KG1 (cell line): ENCODE measurements at places on chromosomes 1 and 21.

DNA sequence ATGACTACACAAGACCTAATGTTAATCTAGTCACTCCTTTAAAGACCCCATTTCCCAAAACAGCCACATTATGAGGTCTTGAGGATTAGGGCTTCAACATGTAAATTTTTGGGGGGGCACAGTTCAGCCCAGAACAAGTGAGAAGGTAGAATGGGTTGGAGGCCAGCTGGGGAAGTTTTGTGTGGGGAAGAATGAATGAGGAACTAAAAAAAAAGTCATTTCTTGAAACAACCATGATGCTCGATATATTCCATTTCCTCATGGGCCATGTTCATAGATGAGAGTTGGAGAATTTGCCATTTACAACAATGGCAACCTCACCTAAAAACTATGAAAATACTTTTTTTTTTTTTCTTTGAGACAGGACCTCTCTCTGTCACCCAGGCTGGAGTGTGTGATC, 14.5 kb downstream of the NLRP3 start:
- DNase-seq: no peak

DNA sequence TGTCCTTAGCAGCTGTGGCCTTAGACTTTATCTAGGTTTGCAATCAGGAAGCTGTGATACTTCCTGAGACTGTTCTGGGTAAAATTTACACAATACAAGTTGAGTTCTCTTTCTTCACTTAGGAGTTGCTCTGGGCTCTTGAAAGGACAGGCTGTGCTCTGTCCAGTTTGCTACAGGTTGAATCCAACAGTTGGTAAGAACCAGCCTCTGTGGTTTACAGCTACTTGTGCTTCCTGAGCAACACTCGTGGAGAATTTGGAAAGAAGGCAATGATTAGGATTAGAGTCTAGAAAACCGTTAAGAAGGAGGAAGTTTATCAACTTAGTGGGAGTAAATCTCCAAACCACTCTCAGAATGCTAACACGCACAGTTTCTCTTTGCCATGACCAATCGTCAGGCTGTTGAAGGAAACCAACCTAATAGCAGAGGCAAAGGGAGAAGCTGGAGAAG, 26.8 kb downstream of the GFI1 start:
- peak; percentile 85 for DNase-seq

DNA sequence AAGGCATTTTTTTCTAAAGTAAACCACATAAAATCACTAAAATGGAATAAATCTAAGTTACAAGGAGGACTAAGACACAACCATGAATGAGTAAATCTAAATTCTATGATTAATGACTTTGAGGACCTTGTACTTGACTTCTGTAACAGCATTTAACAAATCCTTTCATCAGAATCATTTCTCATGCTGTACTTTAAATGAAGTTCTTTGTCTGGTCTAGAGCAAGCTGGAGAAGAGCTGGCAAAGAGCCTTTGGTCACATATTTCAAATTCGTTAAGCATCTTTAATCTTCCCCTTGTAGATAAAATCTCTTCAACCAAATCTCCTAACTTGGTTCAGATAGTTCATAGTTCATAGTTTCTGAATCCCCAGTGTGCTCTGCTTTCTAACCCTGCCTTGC, 405.4 kb downstream of the PTPRC start:
- no peak for DNase-seq

DNA sequence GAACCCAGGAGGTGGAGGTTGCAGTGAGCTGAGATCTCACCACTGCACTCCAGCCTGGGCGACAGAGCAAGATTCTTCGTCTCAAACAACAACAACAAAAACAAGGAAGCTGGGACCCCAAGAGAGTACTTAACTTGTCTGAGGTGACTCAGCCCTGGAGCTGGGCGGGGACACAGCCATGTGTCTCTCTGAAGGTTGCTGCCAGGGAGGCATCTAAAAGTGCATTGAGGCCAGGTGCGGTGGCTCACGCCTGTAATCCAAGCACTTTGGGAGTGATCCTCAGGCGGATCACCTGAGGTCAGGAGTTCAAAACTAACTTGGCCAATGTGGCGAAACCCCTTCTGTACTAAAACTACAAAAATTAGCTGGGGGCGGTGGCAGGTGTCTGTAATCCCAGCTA, 7.7 kb downstream of the IFI6 start:
- DNase-seq: no peak

GRCh38 chr1:162033428-162033827, 9.8 kb upstream of the OLFML2B start:
- DNase-seq: no peak

DNA sequence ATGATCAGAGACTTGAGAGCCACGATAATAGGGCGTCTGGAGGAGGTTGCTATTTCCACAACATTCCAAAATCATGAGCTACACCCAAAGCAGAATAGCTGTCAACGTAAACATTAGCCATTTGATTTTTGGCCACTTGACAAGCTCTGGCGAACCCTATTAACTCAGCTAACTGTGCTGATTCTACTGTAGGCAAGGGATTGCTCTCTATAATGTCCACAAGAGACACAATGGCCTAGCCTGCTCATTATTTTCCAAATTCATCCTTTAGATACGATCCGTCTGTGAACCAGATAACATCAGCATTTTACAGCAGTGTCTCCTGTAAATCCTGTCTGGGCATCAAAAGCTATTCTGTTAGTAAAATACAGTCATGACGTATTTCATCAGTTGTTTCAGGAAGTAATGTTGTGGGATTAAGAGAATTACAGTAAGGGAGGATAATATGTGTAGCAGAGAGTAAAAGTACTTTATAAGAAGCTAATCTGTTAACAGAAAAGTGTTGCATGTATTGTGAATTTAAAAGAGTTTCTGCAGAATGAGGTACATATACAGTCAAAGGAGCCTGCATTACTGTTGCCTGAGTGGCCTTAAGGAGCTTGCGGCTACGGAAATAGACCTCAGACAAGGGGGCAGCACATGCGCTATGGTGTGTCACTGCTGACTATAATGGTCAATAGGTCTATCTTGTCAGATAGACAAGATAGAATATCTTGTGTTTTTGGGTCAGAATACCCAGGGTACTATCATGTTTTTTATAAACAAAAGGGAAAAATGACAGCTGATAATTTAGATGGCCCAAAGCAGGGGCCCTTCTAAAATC, 44.9 kb upstream of the TINAGL1 start:
- DNase-seq: no peak

- DNase-seq: peak; percentile 77
Observed at GRCh38 chr1:226001963-226002666, 3.0 kb upstream of the SDE2 start.

DNA sequence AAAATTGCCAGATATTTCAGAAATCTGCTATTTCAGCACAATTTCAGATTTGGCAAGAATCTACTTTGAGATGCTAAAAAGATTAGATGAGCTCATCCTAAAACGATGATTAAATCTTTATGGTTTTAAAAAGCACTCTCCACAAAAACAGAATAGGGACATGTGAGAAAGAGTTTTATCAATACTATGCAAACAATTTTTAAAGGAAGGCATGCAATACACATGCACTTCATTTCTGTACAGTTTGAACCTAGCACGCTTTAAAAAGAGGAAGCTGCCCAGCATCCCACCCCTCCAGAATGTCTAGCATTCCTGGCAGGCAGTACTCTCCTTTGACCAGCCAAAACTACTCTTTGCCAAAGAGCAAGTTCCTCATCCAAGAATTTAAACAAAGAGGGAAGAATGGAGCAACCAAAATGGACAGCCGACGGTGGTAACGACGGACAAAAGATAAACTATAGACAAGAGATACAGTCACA, 1.3 kb downstream of the ARHGAP29 start:
- DNase-seq: no peak

GRCh38 chr1:154807048-154807591, 63.0 kb downstream of the KCNN3 start:
- DNase-seq: no peak

- no peak for DNase-seq
Observed at GRCh38 chr1:186303911-186304310, 71.1 kb downstream of the TPR start.

- DNase-seq: no peak
Observed at GRCh38 chr1:192905049-192905448, 96.2 kb downstream of the RGS2 start.

GRCh38 chr1:30880678-30881318, 27.8 kb downstream of the SDC3 start:
- no peak for DNase-seq

DNA sequence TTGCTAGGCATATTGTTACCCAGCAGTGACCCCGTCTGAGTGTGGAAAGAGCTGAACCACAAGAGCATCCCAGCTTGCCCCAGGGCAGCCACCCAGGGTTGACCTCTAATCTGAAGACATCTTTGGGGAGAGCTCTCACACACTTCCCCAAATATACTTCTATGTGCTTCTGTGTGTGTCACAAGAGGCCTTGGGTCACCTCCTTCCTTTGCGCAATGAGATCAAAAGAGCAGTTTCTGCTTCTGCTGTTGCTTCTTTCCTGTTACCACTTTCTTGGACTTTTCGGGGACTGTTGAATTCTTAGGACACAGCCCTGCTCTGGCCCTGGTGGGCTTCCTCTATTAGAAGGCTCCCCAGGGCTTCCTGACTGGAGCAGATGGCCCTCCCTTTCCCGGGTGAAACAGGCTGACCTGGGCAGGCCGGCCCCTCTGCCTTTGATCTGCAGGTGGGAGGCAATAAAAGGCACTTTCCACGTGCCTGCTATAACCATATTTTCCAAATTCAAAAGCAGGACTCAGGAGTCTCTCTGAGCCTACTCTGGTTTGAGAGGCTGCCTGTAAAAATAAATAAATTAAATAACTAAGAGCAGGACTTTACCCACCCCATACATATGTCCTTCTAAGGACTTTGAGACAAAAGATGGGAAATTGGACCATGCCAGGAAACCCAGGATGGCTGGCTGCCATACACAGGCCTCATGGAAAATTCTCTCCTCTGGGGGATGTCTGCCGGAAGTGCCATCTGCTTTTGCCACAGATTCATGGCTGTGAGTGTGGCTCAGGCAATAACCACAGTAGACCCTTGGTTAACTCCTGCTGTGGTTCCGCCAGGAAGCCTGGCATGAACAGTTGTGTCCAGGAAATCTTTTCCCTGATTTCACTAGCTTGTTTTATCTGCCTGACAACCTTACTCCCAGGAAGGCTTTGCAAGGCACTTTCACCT, 28.3 kb upstream of the RCSD1 start:
- DNase-seq: peak; percentile 68

DNA sequence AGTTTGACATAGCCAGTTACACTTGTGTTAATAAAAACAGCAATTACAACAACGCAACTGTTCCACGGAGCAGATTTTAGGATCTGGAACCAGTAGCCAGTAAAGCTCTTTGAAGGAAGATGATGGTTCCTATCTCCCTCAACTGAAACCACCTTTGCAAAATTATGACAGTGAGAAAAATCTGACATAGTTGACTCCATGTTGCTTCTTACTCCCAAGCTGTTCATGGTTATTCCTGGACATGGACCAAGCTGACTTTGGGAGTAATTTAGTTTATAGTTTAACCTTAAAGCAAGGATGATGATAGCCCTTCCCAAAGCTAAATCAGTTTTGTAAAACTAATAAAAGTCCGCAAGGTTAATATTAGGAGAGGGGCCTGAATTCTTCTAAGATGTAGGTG, 518.0 kb upstream of the ZP4 start:
- DNase-seq: no peak

DNA sequence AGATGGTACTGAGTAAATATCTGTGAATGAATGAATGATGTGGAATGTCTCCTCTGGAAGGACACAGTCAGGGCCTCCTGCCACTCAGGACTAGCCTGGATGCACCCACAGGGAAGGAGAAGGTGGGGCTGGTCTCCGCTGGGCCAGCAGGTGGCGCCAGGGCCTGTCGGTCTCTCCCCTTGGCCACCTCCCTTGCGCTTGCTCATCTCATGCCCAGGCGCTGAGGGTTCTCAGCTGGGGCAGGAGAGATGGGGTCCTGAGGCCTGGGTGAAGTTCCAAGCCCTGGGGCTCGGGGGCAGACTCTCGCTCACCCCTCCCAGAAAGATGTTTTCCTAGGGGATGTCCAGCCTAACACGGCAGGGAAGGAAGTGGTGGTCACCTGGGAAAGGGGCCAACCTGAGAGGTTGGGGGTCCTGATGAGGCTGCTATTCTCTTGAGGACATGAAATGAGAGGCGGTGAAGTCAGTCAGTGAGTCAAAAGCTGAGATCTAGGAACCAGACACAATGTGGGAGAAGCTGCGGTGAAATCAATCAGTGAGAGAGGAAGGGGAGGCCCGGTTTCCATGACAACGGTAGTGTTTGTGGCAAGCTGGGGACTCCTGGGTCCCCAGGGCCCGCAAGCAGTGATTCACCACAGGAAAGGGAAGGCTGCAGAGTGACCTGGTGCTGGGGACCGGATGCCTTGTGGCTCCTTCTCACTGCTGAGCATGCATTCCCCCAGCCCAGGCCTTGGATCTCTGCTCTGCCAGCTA, 14.6 kb upstream of the MEX3A start:
- peak; percentile 68 for DNase-seq
